Fibroblast of skin of right biceps (primary cell): ENCODE measurements at places on chromosomes 12 and 14.

DNA sequence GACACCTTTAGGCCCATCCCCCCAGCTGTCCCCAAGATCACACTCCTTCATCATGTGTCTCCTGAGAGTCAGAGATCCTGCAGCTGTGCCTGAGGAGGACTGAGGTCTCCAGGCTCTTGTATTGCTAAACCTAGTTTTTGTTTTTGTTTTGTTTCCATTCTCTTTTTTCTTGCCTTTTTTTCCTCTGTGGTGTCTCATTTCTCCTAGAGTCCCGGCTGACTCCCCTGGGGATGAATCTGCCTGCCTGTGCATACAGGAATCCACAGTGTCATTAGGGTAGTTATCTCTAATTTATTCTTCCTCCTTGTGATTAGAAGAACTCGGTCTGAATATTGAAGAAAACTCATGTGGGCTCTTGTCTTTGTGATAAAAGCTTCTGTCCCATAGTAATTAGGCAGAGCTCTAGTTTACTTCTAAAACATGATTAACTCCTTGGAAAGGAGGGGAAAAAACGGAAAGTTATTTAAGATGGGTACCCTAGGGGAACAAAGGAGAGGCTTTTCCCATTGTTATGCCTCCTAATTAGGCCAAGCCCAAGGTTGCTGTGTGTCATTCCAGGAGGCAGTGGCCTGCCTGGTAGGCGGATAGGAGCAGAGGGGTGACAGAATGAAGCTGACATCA is 343.2 kb downstream of the ZFP36L1 start:
- DNase-seq, result no peak

DNA sequence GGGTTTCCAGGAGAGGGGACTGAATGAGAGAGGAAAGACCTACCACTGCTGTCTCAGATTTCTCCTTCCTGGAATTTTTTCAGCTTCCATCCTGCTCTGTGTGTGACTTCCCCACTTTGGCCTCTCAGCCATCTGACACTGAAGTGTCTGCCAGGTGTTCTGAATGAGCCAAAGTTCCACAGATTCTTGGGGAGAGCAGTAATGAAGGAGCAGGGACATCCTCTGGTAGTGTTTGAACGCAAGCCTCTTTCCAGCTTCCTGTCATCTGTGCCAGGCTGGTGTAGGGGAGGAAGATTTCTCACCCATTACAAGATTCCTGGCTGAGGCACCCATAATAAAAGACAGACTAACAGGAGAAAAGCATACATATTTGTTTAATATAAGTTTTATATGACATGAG is 141.7 kb upstream of the NRXN3 start:
- no peak for DNase-seq

- no peak for DNase-seq
Observed at GRCh38 chr12:104485651-104486362, 29.1 kb downstream of the CHST11 start.

DNA sequence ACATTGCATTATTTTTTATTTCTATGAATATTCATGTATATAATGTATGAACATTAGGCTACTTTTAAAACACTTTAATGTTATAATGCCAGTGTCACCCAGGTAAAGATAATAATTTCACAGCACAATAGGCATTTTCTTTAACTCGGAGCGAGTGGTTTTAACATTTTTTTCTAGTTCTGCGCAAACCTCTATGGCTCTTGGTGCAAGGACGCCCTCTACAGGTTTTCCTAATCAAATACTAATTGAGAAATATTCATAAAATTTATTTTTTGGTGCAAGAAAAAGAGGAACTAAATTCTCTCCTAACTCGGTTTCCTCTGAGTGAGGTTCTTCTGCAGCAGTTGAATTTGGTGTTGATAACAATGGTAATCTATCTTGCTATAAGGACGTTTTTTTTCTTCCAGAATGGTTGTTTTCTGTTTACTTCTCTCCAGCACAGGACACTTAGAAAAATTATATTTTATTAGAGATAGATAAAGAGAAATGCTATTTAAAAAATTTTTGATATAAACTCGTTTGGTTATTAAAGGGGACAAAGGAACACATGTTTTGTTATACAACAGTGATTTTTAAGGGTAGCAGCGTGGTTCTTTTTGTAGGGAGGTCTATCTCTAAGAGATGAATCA is 2.4 kb upstream of the WIF1 start:
- DNase-seq, result peak; percentile 40

DNA sequence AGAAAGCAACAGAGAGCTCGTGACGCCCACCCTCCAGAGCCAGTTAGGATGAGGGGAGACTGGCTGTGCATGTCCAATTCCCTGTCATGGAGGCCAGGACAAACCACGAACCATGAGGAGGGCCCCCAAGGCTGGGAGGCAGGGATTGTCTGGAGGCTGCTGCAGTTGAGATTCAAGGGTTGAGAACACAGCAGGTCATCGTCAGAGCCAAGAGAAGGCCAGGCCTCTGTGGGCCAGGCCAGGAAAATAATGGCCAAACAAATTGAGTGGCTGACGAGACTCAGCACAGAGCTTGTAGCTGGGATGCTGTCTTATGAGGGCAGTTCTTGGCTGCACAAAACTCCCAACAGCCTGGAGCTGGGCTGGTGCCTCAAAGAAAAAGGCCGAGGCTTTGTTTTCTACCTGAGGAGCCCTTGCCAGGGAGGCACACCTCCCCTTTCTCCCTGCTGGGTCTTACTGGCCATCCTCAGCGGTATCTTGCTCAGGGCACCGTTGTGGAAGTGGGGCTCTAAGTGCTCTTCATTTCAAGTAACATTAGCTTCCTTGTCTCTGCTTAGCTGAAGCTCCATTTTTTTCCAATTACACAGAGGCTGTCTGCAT is 665.9 kb downstream of the BCL11B start:
- DNase-seq, result no peak

DNA sequence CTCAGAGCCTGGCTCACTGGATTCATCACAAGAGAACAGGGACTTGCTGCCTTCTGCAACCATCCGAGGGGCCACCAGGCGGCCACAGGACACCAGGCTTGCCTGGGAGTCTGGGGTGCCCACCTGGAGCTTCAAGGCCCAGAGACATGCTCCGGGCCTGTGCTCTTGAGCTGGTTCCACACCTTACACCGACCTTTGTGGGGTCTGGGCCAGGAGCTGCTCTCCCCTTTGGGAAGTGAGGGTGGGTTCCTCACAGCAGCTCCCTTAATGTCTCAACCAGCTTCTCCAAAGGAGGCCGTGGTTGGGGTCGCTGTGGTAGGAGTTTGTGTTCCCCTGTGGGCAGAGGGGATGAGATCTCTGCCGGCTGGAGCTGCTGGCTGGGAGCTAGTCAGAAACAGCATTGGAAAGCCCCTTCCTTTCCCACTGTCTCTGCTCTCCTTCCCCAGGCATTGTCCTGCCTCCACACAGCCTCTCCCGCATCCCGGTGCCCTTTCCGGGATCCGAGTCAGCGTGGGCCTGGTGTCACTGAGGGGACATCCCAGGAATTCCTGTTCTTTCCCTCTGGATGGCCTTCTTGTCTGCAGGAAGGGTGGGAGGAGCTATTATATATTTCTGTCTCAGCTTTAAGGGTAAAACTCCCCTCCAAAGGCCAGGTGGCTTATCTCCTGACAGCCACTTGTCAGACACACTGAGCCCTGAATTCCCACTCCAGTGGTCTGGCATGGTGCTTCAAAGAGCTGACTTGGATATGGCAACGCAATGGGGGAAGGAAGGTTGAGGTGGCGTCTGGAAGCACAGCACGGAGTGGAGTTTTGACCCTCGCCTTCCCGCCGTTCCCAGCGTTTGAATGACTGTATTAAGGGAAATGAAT is 5.1 kb upstream of the PAPLN start:
- DNase-seq, result no peak

DNA sequence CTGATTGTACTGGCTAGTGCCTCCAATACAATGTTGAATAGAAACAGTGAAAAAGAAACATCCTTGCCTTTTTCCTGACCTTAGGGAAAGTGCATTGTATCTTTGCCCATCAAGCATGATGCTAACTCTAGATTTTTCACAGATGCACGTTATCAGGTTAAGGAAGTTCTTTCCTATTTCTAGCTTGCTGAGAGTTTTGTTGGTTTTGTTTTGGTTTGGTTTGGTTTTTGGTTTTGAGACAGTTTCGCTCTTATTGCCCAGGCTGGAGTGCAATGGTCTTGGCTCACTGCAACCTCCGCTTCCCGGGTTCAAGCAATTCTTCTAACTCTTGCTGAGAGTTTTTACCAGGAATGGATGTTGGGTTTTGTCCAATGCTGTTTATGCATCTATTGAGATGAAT is 89.0 kb downstream of the BRMS1L start:
- no peak for DNase-seq
